ENCODE measurements at places on chromosomes 11 and 22.

- DNase-seq: no peak
These were observed 623 bp downstream of the NDUFS8 start for GRCh38 chr11:68031144-68031464.

DNA sequence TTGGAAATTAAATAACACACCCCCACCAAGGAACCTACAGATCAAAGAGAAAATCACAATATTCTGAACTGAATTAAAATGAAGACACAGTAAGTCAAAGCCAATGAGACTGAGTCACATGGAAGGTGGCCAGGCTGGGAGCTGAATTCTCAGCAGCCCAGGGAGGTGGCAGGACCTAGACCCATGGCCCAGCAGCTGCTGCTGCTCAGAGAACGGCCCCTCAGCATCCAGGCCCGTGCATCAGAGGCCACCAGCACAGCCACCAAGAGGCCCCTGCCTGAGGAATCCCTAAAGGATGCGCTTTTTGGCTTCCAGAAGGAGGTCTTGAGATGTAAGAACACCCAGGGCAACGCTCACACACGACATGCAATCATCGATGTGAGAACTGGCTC lies 35.0 kb downstream of the TBX1 start:
- no peak for DNase-seq

- no peak for DNase-seq
These were observed 28.2 kb upstream of the TMPRSS4 start for GRCh38 chr11:118048472-118049370.

DNA sequence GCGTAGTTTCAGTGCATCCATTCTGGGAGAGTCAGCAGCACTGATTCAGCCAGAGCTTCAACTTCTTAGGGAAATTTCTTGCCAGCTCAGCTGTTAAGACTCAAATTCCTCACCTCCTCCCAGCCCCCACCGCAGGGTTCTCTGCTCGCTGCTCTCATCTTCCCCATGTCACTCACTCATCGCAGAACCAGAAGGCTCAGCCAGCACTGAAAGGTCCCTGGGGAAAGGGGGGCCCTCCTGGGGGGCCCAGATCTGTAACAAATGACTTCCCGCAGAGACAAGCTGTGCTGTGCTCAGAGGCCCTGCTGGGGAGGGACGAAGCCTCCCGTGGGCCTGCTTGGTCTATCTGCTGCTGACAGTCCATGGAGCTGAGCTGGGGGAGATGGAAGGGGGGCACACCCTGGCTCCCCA lies 220.6 kb downstream of the NTM start:
- no peak for DNase-seq

DNA sequence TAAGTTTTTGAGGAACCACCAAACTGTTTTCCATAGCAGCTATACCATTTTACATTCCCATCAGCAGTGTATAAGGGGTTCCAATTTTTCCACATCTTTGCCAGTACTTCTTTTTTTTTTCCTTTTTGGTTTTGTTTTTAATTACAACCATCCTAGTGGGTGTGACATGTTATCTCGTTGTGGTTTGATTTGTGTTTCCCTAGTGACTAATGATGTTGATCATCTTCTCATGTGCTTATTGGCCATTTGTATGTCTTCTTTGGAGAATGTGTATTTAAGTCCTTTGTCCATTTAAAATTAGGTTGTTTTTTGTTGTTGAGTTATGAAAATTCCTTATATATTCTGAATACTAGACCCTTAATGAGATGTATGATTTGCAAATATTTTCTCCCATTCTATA lies 59.3 kb downstream of the STIM1 start:
- no peak for DNase-seq

DNA sequence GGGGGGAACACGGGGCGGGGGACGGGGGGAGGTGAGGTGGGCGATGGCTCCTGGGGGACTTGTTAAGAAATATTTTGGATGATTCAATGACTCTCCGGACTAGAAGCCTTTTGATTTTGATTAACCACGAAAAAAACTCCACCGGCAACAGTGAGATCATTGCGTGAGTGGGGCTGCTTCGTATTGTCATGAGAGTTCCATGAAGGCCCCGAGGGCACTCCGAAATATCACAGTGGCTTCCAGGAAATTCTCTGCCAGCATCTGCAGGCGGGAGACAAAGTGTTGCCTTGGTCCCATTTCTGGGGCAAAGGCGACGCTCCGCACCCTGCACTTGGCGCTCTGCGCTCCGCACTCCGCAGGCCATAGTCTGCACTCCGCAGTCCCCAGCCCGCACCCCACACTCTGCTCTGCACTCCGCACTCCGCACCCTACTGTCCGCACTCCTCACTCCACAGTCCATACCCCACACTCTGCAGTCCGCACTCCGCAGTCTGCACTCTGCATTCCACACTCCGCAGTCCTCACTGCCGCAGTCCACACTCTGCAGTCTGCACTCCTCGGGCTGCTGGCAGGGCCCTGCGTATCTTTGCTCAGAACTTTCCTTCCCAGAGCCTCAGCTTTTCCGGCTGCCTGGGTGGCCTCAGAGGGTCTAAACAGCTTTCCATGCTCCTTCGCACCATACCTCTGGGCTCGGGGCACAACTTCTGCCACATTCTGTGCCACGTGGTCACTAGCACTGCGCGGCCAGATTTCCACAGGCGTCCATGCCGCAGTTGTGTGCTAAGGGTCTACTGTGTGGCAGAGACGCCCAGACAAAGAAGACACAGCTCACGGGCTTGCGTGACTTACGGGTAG lies 61.1 kb downstream of the LINC01488 start:
- no peak for DNase-seq

GRCh38 chr11:62926680-62927455 lies 5.7 kb upstream of the CHRM1 start:
- no peak for DNase-seq

DNA sequence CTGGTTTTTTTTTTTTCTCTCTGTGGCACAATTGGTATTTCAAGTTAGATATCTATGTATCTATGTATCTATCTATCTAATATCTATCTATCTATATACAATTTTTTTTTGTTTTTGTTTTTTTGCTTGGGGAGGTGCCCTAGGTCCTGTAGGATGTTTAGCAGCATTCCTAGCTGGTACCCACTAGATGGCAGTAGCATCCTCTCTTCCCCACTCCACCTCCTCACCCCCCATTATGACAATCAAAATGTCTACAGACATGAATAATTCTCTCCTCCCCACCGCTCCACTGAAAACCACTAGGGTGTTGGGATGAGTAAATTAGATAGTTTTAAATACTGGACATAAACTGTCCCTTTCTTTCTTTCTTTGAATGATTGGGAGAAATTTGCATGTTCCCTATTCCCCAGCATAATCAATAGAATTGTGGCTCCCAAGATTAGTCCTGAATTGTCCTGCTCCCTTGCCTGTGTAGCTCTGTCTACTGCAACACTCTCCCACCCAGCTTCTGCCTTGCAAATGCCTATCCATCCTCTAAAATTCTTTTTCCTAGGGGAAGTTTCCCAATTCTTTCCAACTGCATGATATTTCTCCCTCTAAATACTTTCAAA lies 1152.4 kb downstream of the LRRC4C start:
- DNase-seq: no peak

DNA sequence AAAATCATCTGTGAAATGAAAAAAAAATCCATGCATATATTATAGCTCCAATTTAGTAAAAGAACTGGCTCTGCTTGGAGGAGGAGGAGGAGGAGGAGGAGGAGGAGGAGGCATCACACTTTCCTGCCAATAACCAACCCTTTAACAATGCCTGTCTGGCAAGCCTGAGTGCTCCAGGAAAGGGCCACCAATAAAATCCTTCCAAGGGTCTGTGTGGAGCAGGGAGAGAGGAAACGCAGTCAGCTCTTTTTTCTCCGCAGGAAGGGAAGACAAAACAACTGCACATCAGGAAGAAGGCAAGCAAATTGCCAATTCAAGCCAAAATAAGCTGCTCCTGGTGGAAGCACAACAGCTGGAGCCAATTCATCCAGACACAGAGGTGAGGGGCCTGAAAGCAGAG lies 139.0 kb downstream of the KCNC1 start:
- no peak for DNase-seq

DNA sequence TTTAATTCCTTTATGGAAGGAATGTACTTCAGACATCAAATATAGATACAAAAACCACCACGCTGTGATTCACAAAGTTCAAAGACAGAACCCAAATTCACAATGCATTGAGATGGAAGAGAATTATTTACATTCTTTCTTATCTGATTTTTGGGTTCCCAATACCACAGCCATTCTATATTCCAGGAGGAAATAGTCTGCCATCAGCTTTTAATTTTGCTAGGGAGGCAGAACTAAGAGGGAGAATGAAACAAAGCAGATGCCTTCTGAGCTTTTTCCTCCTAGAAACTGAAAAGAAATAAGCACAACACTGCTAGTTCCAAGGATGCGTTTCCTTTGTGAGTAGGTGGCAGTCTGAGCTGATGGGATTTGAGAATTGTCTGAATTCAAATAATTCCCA lies 283.0 kb upstream of the NARS2 start:
- DNase-seq: no peak

- DNase-seq: no peak
These were observed 300.6 kb downstream of the DDX10 start for GRCh38 chr11:108965306-108966001.

DNA sequence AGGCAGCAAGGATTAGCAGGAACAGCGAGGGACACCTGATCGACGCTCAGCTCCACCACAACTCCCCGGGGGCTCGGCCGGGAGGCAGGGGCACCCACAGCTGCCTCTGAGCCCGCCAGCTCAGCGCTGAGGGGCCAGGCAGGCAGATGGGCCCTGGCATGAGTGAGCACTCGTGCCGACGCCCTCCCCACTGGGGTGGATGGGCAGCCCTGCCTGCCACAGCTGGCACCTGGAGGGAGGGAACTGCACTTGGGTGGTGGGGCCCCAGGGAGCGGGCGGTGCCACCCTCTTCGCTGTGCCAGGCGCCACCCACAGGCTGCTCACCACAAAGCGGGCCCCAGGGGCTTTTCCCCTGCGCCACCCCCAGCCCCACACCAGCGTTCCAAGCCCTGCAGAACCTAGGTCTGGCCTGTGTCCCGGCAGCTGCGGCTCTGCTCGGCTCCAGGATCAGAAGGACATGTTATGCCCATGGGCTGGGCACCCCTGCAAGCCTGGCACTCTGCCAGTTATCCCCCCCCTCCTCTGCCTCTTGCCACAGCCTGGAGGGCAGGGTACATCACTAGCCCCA lies 28.8 kb downstream of the WNT7B start:
- peak; percentile 32 for DNase-seq

GRCh38 chr11:15730995-15731385 lies 616.3 kb downstream of the INSC start:
- no peak for DNase-seq

- peak; percentile 57 for DNase-seq
These were observed 817 bp downstream of the RELT start for GRCh38 chr11:73376803-73377629.

GRCh38 chr22:46176508-46177003 lies 26.2 kb downstream of the PPARA start:
- no peak for DNase-seq

- no peak for DNase-seq
These were observed 13.7 kb downstream of the MEI1 start for GRCh38 chr22:41713004-41713403.

DNA sequence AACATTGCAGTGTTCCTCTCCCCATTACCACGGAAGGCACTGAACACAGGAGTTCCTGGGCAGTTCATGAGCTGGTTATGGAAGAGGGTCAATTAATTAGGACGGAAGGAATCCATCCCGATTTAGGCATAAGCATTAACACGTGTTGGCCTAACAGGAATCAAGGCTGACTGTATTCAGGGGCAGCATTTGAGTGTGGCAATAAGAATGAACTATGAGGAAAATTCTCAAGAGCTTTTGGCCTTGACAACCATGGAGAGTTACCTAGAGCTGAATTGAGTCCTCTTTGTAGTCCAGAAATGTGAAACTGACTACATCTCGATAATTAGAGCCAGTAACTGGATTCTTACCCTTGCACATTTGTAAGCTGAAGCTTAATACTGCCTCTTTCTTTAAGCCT lies 82.4 kb upstream of the CRTAM start:
- no peak for DNase-seq

- DNase-seq: no peak
These were observed 313.7 kb downstream of the MN1 start for GRCh38 chr22:27487600-27488452.

GRCh38 chr11:67352546-67353316 lies 615 bp downstream of the POLD4 start:
- DNase-seq: no peak

All from stimulated activated naive B cell treated with anti-CD40 and anti-IgM and Interleukin-4, amounts not matched to agents 10 μg/mL and 1 μg/mL and 100 μg/mL, for 72 hours (primary cell).